ENCODE measurements at places on chromosomes 4 and X.

DNA sequence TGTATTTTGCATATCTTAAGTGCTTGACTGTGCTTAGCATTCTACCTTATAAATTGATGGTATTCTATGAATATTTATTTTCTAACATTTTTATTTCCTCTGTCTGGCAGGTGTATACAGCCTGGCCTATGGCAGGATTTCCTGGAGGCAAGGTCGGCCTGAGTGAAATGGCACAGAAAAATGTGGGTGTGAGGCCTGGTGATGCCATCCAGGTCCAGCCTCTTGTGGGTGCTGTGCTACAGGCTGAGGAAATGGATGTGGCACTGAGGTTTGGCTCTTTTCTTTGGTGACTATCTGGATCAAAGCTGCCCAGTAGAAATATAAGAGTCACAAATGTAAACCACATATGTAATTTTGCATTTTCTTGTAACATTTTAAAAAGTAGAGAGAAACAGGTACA is 6.5 kb upstream of the NUDT6 start:
- no peak for DNase-seq

GRCh38 chr4:23837371-23837770 is 52.5 kb downstream of the PPARGC1A start:
- DNase-seq = no peak

GRCh38 chr4:166153548-166153947 is 280.5 kb downstream of the TLL1 start:
- DNase-seq = no peak

GRCh38 chr4:142743121-142743825 is 102.8 kb downstream of the INPP4B start:
- no peak for DNase-seq

DNA sequence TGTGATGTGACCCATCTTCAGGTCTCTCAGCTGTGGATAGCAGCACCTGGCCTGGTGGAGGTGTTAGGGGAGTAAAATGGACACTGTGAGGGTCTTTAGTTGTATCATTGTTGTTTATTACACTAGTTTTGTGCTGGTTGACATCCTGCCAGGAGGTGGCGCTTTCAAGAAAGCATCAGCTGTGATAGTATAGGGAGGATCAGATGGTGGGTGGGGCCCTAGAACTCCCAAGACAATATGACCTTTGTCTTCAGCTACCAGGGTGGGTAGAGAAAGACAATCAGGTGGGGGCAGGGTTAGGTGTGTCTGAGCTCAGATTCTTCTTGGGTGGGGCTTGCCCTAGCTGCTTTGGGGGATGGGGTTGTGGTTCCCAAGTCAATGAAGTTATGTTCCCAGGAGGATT is 162.8 kb downstream of the PPP1R2C start:
- DNase-seq = no peak

DNA sequence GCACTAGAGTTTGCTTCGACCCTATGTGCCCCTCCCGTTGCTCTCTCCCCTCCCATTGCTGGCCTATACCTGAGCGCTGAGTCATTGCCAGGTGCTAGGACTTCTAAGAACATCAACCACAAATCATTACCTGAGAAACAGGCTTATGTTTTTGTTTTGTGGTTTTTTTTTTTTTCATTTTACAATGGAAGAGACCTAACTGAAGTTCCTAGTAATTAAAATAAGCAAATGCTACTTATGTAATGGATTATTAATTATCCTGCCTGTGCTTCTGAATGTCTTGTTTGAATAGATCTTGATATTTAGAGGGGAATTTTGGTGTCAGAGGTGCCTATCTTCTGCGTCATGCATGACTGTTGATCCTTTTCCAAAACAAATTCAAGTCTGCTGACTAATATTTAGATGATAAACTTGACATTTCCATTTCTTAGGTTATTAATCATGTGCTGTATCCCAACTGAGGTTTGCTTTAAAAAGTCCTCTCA is 275.4 kb upstream of the CPEB2 start:
- no peak for DNase-seq

DNA sequence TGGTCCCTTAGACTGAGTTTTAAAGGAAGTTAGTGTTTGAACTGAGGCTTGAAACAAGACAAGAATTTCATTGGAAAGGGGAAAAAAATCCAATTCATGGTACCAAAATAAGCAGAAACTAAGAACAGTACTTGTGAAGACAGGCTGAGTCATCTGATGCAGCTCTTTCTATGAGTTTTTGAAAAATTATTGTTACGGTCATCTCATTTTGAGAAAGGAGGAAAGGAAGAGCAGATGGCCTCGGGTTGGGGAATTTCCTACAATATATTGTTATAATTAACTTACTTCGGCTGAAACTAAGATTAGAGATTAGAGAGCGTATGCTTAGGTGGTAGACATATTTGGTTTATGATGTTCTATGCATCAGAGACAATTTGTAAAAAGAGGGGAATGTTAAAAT is 2164.8 kb upstream of the AGA start:
- DNase-seq = no peak

GRCh38 chrX:155666741-155667140 is 54.0 kb upstream of the TMLHE start:
- DNase-seq = no peak

GRCh38 chrX:19040373-19040772 is 56.5 kb upstream of the PHKA2 start:
- no peak for DNase-seq

DNA sequence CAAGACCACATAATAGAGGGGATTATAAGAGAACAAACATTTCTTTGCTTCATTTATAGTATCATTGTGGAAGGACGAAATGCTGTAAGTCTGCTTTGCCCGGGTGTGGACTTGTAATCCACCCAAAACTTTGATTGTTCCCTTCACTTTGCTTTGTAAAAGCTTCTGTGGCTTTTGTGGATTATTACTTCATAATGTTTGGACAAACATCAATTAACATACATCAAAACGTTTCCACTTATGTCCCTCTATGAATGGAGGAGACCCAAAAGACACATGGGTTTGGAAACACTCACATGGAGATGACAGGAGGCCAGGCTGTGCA is 415.4 kb downstream of the SPRY1 start:
- DNase-seq = no peak

- DNase-seq = no peak
Observed at GRCh38 chr4:185817403-185817818, 5.4 kb upstream of the SORBS2 start.

- no peak for DNase-seq
Observed at GRCh38 chr4:159298502-159298901, 195.6 kb downstream of the RAPGEF2 start.

All from stimulated activated CD8-positive, alpha-beta memory T cell treated with anti-CD3 and anti-CD28 coated beads, Interleukin-7, amount 100 ng/mL, for 48 hours (primary cell).